Stimulated activated CD8-positive, alpha-beta memory T cell treated with anti-CD3 and anti-CD28 coated beads, Interleukin-4, amount 100 ng/mL, for 24 hours (primary cell): ENCODE measurements at places on chromosomes 3 and 15.

GRCh38 chr15:79352206-79352605 lies 41.3 kb downstream of the TMED3 start:
- DNase-seq: no peak

DNA sequence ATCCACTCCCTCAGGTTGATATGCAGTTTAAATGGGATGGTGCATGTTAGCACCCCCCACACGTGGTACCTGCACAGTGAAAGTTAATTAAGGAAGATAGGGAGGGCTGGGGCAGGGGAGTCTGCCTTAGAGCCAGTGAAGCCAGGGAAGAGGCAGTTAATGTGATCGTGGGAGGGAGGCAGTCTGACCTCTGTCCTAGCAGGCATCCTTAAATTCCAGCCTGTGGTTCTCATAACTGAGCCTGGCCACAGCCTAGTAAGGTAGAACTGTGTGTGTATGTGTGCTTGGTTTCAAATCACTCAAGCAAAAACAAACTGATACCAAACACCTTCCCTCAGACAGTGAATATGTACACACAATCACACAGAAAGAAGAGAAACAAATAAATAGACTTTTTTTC lies 319.1 kb upstream of the TLE3 start:
- no peak for DNase-seq

DNA sequence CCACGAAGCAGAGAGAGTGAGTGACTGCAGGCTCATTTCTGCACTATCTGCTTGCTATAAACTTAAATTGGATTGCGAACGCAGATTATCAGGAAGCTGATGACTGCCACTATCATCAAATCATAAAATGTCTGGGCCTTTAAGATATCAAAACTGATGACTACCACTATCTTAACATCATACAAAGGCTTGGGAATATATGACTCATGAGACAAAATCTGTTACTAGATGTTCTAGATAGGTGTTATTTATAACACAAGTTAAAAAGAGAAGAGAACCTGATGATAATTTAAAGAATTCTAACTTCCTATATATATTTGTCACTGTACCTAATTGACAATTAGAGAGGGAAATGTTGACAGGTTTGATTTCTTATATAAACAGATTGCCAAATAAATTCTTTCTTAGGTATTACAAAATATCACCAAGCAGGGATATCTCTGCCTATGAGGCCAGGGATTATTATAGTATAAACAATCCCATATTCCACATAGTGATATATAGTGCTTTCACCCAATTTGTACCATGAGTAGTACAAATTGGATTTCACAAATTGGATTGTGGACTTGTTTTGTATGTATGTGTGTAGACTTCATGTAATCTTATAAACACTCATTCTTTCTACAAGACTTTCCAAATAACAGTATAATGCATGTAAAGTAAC lies 1157.2 kb downstream of the ROBO1 start:
- DNase-seq: no peak

DNA sequence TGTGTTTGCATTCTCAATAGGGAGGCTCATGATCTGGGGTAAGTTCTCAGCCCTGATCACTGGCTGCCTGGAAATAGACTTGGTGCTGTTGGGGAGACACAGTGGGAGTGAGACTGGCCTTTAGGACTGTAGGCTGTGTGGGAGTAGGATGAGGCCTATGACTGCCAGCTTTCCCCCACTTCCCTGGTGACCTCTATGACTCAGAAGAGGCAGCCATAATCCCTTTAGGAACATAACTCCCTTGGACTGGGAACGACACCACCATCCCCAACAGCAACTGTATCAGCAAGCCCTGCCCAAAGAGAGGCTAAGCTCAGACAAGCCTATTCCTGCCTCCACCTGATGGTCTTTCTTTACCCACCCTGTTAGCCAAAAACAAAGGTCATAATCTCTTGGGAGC lies 91.3 kb downstream of the SUCNR1 start:
- DNase-seq: no peak

GRCh38 chr15:53520996-53521395 lies 238.5 kb downstream of the WDR72 start:
- no peak for DNase-seq

GRCh38 chr3:126573492-126574117 lies 14.9 kb upstream of the C3orf22 start:
- DNase-seq: no peak

DNA sequence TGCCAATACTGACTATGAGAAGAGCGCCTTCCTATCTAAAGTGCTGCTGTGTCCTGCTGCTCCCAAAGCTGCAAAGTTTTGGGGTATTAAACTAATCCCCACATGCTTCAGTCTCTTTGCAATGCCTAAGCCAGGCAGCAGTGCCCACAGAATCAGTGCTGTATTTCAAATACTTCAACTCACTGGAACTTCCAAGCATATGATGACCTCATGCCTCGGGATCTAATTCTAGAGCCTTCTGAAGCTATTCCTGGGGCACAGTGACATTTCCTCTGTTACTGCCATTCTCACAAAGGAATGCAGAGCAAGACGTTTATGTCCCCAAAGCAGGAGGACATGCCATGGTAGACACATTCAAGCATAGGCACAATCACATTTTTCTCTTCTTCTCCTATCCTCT lies 78.5 kb downstream of the CD200 start:
- DNase-seq: no peak

- no peak for DNase-seq
Observed at GRCh38 chr15:39578851-39579486, 1.9 kb upstream of the THBS1 start.

GRCh38 chr3:169094204-169094603 lies 569.3 kb downstream of the MECOM start:
- no peak for DNase-seq

DNA sequence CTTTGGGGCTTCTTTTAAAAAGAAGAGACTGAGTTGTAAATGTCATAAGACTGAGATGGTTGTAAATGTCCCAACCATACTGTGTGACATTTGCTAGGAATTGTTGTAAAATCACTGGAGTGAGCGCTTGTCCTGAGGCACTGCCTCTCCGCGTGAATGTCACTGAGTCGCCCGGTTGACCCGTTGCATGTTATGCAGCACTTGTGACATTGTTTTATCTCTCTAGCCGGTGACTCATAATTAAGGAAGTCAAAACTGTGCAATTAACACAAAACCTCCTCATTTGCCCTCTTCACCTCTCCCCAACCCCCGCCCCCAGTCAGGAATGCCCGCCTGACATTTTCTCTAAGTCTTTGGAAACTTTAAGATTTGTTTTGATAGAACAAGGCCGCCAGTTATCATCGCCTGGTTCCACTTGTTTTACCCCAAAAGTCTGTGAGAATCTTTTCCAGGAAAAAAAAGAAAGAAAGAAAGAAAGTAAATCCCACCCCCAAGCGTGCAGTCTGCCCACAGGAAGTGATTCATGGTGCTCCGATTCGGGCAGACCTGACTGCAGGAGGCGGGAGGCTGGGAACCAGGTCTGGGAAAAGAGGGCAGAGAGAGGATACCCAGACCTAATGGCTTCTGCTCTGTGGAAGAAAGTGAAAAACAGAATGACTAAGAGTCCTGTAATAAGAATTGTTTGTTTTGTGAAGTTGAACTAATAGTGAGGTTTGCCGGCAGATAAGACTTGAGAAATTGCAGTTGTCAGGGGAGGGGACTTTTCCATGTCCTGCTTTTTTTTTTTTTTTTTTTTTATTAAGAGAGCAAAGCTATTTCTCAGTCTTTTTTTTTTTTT lies 84.8 kb downstream of the SMAD3 start:
- peak; percentile 39 for DNase-seq

DNA sequence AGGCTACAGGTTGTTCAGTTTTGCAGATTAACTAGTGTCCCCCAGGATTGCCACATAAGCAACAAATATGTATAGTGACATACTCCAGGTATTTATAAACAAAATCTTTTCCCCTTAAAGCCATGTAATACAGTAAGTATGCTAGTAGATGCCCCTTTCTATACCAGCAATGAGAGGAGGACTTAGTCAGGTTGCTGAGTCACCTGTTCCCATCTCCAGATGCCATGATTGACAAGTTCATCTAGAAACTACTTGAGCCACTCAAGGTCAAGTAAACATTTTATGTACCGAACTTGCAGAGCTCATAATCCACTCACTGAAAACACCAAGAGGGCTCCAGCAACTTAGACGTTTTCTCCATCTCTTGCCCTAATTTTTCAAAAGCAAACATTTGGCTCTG lies 18.2 kb downstream of the SLC9A9 start:
- DNase-seq: no peak

DNA sequence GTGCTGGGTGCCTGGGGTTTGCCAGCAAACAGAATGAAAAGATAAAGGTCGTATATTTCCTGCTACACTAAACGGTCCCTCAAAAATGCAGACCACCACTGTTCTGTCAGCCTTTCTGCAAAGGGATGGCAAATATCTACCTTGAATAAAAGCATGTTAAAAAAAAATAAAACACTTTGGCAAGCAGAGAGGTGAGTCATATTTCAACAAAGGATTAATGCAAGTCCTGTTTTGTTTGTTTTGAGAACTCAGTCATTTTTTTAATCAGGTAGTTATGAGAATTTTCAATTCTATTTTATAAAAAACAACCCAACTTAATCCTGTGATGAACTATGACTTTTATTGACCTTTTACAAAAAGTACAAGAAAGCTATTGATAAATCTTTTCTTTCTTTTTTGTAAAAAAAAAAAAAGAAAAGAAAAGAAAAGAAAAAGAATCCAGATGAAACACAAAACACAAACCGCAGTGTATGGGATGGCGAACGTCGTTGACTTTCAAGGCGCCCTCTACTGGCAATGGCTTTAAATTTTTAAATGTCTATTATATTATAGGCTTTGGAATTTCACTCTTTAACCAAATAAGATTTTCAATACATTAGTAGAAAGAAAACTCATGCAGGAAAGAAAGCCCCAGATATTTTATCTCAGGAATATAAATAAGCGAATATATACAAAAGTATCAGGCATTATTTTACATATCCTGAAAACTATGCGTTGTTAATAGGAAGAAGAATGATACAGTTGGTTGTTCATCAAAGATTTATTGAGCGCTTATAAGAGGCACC lies 87.8 kb downstream of the NCEH1 start:
- DNase-seq: no peak

DNA sequence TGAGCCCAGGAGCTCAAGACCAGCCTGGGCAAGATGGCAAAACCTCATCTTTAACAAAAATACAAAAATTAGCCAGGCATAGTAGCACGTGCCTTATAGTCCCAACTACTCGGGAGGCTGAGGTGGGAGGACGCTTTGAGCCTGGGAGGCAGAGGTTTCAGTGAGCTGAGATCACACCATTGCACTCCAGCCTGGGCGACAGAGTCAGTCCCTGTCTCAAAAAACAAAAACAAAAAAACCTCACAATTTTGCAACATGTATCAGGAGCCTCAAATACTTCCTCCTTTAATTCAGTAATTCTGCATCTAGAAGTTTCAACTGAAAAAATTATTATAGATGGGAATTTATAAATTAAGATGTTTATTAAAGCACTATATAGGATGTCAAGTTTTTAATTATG lies 1.1 kb downstream of the MRPL47 start:
- DNase-seq: no peak

DNA sequence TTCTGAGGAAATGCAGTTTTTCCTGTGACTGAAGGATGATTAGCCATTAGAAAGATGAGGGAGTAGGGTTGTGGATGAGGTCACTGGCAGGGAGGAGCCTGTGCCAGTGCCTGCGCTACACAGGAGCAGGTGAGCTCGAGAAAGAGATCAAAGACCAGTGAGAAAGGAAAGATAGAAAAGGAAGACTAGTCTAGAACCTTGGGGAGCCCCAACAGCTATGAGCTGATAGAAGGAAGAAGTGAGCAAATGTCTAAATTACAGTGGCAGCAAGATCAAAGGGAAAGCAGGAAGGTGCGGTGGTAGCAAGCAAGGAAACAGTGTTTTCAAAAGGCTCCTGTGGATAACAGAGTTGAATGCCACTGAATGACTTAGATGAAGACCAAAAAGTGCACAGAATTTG lies 39.6 kb downstream of the LNP1 start:
- no peak for DNase-seq

GRCh38 chr15:30023798-30024295 lies 58.9 kb upstream of the GOLGA8J start:
- DNase-seq: no peak

DNA sequence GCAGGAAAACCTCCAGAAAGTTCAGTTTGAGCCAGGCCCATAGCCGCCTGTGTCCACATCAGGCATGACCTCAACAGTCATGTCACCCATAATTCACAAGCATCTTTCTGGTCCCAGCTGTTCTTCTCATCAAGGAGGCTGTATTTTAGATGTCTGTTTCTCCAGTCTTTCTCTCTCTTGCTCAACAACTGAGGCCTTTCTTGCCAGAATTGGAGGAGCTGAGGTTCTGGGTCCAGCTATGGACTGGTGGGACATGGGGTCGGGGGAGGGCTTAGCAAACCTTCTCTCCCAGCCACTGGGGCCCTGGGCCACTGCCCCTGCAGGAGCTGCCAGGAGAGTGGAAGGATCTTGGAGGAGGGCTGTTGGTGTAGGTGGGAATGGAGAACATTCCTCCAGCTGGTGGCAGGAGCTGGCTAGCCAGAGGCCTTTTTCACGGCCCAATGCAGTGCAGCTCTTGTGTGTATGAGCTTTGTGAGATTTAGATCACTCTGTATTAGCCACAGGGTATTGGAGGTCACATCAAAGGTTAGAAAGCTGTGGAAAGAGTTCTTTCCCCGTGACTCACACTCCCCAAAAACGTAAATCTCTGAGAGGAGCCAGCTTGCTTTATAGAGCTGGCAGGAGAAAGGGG lies 23.5 kb downstream of the MAGEF1 start:
- no peak for DNase-seq

GRCh38 chr3:171965067-171965712 lies 74.2 kb upstream of the FNDC3B start:
- DNase-seq: no peak

- no peak for DNase-seq
Observed at GRCh38 chr3:139762302-139762701, 84.5 kb upstream of the NMNAT3 start.

- DNase-seq: no peak
Observed at GRCh38 chr3:169966951-169967915, 626 bp downstream of the SEC62 start.

- DNase-seq: no peak
Observed at GRCh38 chr15:56390739-56391267, 25.6 kb downstream of the TEX9 start.

DNA sequence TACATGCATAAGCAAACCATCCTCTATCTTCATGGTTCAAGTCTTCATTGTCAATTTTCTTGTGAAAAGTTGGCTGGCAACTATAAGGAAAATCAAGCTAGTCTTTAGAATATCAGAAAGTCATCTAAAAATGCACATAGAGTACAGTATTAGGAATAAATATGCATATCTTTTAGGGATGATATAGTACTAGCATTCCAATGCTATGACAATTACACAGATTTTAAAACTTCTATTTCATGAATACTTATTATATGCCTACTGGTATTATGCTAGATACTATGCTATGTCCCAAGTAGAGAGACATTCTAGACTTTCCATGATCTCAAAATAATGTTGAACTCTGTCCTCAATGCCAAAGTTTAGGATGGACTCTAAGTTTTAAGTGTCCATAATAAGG lies 81.3 kb upstream of the NAALADL2 start:
- DNase-seq: no peak

- no peak for DNase-seq
Observed at GRCh38 chr3:177793451-177793850, 596.2 kb upstream of the TBL1XR1 start.

DNA sequence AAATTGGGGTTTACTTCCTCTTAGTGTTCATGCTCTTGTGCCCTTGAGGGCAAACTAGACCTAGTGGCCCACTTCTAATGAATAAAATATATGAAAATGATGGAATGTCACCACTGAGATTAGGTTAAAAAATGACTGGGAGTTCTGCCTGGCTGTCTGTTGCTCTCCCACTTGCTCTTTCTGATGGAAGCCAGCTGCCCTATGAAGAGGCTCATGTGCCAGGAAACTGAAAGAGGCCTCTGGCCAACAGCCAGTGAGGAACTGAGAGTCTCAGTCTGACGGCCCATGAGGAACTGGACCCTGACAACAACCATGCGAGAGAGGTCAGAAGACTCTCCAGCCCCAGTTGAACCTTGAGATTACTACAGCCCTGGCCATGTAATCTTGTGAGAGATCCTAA lies 107.1 kb upstream of the FHIT start:
- DNase-seq: no peak
